ENCODE measurements at places on chromosomes 12 and 14.

DNA sequence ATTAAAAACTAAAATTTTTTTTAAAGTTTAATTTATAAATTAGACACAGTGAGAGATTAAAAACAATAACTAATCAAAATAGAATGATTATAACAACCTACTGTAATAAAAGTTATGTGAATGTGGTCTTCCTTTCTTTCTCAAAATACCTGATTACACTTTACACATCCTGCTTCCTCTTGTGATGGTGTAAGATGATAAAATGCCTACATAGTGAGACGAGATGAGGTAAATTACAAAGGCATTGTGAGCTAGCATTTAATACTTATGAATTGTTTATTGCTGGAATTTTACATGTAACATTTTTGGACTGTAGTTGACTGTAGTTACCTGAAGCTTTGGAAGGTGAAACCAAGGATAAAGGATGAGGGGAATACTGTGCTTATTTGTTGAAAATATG, 94.2 kb upstream of the CLEC14A start:
- no peak for DNase-seq

DNA sequence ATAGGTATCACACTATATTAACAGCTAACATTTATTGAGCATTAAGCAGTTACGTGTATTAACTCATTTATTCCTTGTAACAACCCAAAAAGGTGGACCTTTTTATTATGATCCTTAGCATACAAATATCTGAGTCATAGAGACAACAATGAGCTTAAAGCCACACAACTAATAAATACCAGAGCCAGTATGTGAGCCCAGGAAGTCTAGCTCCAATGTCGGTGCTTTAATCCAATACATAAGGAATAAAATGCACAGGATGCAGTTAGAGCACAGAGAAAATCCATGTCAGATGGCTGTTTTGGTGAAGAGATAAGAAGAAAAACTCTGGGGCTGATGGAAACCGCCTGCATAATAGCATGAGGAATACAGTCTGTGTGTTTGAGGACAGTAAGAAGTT, 888.6 kb downstream of the TMTC2 start:
- DNase-seq: no peak

- no peak for DNase-seq
Observed at GRCh38 chr12:115323223-115323905, 639.4 kb upstream of the TBX3 start.

DNA sequence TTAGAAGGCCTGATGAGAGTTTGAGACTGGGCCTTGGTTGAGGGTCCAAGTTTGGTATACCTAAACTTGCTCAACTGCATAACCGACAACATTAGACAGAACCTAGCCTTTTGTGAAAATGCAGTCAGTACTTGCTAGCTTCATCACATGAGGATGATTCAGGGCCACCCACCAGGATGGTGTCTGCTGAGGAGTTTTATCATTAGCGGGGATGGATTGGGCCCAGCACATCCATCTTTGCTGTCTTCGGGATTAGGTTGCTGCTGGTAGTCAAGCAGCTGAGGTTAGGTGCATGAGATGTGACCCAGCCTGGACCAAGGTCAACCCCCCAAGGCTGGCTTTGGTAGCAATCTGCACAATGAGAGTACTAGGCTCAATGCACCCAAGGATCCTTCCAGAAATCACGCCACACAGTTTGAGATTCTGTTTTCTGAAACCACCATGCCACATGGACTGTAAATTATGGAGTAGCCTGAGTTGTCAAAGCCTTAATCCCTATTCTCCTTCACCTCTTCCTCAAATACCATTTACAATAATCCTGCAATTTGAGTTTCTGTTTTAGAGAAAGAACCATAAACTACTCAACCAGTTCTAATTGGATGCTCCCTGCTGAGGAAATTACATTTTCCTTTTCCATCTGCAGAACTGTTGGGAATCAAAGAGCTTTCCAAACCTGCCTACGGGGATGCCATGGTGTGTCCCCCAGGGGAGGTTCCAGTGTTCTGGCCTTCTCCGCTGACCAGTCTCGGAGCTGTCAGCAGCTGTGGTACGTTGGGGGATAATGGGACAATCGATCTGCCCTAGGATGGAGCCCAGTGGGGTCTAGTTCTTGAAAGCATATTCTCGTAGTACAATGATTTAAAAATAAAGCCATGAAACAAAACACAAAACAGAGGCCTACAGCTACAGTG, 61.7 kb downstream of the DGLUCY start:
- DNase-seq: peak; percentile 65

DNA sequence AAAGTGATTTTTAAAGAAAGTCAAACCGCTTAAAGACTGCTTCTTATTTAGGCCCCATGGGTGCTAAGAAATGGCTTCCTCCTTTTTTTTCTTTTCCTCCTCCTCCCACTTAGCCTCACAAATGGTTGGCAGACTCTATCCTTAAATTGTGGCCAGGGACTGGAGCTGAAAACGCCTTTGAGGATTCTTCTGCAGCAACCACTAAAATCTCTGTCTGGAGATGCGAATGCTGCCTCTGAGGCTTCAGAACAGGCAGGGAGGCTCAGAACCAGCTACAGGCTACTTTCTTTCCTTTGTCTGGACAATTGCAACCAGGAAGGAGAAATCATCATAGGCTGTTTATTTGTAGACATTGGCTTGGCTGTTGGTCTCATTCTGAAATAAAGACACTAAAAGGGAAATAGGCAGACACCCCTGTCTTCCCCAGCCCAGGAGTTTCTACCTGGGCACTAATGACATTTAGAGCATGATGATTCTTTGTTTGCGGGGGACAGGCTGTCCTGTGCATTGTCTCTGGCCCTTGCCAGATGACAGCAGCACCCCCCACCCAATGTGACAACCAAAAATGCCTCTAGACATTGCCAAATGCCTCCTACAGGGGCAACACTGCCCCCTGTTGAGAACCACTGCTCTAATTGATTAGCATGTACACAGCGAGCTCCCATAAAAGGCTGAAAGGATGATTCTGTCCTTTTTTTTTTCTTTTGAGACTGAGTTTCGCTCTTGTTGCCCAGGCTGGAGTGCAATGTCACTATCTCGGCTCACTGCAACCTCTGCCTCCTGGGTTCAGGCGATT, 50.3 kb downstream of the MAP1LC3B2 start:
- no peak for DNase-seq

Measured in head of caudate nucleus (tissue), 42 donors.